Cardiac septum (tissue), 1 donor: ENCODE measurements at places on chromosomes 2 and 18. TPM values are rescaled to one million over a fixed set of nuclear protein-coding genes. Genes with fewer than 3 reads are reported as not detected.

Gene SNORC
- total RNA-seq = 1.1 TPM

Gene IL37
- total RNA-seq = not detected

Gene ABCG5
- not detected for total RNA-seq

Gene KIAA2012
- total RNA-seq = not detected

Gene SERPINB7
- not detected for total RNA-seq

Gene CD8B2
- total RNA-seq = not detected

Gene ERBB4
- total RNA-seq = 13.8 TPM

Gene CDK15
- 0.22 TPM for total RNA-seq

Gene CEP192
- total RNA-seq = 28.5 TPM
